Kidney capillary endothelial cell (primary cell): ENCODE measurements at places on chromosomes 3 and 15.

DNA sequence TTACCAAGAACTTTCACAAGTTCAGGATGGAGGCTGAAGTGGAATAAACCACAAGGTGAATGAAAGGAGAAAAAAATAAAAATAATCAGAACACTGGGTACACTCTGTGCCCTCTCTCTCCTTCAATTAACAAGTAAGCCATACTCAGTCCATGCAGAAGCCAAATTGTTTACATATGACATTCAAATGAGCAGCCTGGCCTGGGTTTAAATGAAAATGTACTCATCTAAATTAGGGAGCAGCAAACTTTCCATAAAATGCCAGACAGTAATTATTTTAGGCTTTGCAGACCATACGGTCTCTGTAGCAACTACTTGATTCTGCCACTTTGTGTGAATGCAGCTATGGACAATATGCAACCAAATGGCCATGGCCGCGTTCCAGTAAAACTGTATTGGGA is 376.6 kb downstream of the MAGI1 start:
- DNase-seq, result no peak

DNA sequence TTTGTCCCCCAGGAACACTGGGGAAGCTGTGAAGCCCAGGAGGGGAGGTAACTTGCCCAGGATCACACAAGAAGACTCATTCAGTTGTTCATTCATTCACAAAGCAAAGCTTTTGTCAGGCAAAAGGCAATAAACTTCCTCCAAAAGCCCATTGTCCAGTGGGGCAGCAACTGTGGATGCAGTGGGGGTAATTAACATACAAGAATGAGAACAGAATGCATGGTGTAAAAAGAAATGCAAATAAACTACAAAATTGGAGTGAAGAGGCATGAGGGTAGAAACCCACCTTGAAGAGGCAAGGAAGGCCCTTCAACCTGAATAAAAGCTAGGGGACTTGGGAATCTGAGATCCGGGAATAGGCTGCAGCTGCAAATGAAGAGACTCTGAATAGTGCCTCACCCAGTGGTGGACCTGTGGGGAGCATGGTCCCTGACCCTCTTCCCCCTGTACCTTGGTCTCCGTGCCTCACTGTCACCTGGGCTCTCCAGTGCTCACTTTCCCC is 363.6 kb downstream of the CLSTN2 start:
- DNase-seq, result no peak

GRCh38 chr3:157445857-157446256 is 9.2 kb downstream of the PTX3 start:
- DNase-seq, result no peak

GRCh38 chr15:58704155-58704865 is 45.2 kb downstream of the ADAM10 start:
- DNase-seq, result no peak

DNA sequence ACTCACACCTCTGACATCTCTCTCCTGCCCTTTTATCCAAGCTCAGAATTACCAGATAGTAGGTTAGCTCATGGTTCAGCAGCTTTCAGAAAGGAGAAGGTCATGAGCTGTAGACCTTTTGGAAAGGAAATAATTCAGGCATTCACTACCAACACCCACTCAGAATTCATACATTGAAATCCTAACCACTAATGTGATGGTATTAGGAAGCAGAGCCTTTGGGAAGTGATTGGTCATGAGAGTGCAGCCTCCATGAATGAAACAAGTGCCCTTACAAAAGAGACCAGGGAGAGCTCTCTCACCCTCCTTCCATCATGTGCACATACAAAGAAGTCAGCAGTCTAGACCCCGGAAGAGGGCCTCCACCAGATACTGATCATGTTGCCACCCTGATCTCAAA is 315.8 kb upstream of the CCDC54 start:
- no peak for DNase-seq

DNA sequence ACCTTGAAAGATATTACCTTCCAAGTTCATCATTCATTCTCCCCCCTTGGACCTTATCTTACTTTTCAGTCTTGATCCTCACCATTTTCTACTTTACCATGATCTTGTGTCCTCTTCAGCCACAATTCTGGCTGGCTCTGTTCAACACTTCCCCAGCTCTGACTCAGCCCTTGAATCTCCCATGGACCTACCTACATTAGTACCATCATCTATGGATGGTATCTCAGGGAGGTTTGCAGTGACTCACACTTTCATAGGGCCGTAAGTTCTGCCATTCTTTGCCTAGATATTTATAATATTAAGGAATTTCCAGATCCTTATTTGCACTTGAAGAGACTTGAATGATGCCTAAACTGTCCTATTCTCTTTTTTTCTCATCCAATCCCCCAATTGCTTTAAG is 213.7 kb upstream of the RORA start:
- DNase-seq, result no peak

GRCh38 chr15:60652870-60653269 is 173.9 kb upstream of the ICE2 start:
- no peak for DNase-seq

DNA sequence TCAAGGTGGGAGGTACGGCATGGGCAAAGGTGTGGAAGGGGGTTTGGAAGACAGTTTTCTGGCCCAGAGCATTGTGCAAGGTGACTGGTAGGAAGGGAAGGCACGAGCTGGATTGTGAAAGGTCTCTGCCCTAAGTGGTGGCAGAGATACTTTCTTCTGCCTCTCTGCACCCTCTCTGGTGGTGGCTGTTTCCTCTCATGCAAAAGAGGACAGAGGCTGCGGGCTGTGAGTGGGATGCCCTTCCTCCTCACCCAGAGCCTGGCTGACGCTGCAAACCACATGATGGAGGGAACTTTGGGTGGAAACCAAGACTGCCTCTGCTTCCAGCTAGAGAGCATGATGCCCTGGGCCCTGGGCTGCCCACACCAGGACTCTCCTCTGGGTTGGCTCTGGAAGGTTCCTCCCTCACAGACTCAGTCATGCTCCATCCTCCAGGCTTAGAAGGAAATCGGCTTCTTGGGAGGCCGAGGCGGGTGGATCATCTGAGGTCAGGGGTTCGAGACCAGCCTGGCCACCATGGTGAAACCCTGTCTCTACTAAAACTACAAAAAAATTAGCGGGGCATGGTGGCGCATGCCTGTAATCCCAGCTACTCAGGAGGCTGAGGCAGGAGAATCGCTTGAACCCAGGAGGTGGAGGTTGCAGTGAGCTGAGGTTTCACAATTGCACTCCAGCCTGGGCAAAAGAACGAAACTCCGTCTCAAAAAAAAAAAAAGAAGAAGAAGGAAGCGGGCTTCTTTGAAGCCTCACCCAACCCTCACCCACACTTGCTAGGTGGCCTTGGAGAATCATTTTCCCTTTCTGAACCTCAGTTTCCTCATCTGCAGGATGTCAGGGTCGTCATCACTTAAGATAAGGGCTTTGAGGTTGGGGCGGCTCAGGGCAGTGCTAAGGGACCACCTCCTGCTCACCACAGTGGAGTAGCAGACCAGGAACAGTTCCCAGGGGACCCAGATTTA is 8.3 kb downstream of the PSTPIP1 start:
- no peak for DNase-seq

DNA sequence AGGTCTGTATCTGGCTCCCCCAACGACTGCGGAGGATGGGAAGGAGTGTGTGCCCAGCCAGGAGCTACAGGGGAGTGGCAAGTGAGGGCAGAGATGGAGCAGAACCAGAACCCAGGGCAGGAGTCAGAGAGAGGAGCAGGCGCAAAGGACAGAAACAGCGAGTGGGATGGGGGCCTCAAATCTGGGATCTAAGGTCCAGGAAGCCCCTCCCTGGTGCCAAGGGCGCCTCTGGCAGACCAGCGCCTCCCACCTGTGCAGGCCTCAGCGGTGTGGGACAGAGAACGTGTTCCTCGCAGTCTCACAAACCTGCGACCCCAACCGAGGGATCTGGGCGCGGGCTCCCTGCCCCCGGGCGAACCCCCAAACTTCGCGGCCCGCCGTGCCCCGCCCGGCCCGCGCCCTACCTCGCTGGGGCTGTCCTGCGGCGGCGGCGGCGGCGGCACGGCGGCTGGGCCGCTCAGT is 301 bp downstream of the PCBP4 start:
- DNase-seq, result no peak

- DNase-seq, result peak; percentile 20
These were observed 45.0 kb downstream of the GPR176 start for GRCh38 chr15:39874890-39875549.

DNA sequence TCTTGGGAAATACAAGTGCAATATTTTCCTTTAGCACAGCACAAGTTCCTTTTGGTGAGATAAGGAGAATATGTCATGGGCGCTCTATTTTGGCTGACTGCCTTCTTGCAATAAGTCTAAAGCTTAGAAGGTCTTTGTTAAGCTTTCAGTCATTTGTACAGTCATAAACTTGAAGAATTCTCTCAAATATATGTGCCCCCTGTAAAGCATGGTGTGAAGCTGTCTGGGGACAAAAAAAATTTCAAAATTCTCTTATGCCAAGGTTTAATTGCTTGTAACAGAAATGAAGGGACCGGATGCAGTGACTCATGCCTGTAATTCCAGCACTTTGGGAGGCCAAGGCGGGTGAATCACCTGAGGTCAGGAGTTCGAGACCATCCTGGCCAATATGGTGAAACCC is 21.7 kb upstream of the ARID3B start:
- DNase-seq, result no peak

GRCh38 chr3:197031315-197032285 is 2.0 kb upstream of the MELTF start:
- DNase-seq, result peak; percentile 85

- peak; percentile 25 for DNase-seq
These were observed at the start of gene CFAP44 for GRCh38 chr3:113441051-113441770. CFAP44 (minus strand) TSS chr3:113441493; CDS start chr3:113433664, 7,829 bp downstream.

- DNase-seq, result no peak
These were observed 21.3 kb downstream of the EFCC1 start for GRCh38 chr3:129022114-129023007.

- DNase-seq, result no peak
These were observed 236.5 kb downstream of the WDR72 start for GRCh38 chr15:53522991-53523390.

GRCh38 chr3:184737063-184737462 is 25.2 kb upstream of the MAGEF1 start:
- no peak for DNase-seq

GRCh38 chr3:147483578-147483977 is 74.4 kb downstream of the ZIC1 start:
- DNase-seq, result no peak

DNA sequence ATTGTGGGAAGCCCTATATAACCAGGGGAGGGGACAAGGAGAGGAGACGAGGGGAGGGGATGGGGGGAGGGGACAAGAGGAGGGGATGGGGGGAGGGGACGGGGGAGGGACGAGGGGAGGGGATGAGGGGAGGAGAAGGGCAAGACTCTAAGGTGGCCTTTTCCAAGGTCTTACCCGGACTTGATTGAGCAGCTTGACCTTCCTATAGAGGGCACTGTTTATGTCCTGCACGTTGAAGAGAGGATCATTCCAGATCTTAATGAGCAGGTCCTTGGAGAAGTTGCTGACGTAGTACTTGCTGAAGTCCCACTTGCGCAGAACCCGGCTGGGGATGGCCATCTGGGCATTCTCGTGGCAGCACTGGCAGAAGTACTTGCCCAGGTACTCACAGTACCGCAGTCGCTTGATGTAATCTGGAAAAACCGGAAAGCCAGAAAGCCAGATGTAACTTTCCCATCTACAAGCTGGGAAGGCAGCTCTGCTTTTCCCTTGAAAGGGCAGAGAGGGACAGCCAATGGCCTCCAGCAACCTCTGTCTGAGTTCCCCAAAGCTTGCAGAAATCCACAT is 55.7 kb downstream of the RUBCN start:
- DNase-seq, result no peak
